Mesenchymal stem cell (in vitro differentiated cells and primary cell): ENCODE measurements at places on chromosomes 2 and 18.
A peak's percentile ranks its signal among the peaks of the same experiment; 100 is the strongest.

- DNase-seq = no peak
These were observed 484.4 kb downstream of the CMPK2 start for GRCh38 chr2:6381326-6381725.

- no peak for DNase-seq
These were observed 143.3 kb downstream of the ESCO1 start for GRCh38 chr18:21457179-21457535.

DNA sequence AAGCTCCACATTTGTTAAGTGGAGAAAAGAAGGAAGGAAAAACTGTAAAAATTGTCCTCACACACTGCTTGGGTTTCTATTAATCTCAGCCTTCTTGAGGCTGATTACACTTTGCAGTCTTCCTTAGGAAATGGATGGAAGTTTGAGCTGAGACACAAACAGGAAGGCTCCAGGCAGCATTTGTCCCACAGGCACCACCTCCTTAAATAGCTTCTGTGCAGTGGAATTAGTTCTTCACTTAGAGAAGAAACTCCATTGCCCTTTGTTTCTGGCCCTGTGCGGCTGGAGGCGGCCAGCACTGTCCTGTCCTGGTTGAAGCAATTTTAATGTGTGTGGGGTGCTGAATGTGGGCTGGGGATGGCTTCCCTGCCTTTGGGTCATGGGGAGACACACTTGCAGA, 44.3 kb downstream of the ARHGAP28 start:
- DNase-seq = no peak

DNA sequence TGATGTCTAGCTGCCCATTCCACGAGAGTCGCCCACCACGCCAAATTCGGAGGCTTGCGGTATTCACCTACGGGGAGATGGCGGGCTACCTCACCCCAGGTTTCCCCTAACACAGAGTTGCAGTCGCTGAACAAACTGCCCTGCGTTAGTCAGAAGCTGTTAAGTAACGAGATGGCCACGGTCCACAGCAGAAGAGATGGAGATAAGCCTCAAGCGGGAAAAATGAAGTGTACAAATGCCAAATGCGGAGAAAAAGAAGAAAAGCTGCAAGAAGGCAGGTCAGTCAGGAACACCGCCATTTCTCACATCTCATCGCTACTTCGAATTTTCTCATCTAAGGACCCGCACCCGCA, 425 bp downstream of the ASB3 start:
- peak; percentile 68 for DNase-seq

DNA sequence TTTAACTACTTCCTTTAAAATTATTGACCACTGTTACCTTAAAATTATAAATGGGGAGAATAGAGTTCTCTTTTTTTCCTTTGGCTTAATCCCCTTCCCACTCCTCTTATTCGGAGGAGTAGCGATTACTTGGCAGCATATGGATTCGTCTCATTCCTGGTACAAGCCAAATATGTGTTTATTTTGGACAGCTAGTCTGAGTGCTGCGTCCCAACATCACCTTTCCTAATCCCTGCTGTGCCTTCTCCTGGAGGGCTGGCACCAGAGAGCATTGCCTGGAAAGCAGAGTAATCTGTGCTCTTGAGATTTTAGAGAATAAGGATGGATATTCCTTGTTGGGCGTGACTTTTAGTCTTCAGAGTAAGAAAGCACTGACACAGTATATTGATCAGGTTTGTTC, 185.6 kb downstream of the AGAP1 start:
- no peak for DNase-seq

DNA sequence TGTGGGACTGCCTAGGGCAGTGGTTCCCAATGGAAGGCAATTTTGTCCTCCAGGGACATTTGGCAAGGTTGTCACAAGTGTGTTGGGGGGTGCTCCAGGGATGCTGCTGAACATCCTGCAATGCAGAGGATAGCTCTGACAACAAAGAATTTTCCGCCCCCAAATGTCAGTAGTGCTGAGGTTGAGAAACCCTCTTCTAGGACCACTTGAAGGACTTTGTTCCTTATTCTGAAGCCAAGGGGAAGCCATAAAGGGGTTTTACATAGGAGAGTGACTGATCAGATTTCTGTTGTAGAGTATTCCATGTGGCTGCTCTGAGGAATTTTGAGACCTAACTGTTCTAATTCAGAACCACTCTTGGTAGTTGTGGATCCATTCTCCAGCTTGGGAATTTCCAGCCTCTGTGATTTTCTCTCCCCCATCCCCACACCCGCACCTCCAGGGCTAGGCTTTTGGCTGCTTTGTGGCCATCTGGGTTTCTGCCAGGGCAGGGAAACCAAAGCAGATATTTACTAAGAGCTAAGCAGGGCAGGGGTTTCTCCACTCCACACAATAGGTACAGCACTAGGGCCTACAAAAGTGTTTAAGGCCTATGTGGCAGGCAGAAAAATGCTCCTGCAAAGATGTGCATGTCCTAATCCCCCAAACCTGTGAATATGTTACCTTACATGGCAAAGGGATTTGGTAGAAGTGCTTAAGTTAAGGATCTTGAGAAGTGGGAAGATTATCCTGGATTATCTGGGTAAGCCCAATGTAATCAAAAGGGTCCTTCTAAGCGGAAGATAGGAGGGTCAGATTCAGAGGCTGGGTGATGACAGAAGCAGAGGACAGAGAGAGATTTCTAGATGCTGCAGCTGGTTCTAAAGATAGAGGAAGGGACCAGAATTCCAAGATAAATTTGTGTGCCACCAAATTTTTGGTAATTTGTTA, 135.4 kb downstream of the TMEM17 start:
- DNase-seq = no peak

DNA sequence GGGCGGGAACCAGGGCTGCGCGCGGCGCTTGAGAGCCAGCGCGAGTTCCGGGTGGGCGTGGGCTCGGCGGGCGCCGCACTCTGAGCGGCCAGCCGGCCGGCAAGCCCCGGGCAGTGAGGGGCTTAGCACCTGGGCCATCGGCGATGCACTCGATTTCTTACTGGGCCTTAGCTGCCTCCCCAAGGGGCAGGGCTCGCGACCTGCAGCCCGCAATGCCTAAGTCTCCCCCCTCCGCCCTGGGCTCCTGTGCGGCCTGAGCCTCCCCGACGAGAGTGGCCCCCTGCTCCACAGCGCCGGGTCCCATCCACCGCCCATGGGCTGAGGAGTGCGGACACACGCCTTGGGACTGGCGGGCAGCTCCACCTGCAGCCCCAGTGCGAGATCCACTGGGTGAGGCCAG, 36.5 kb upstream of the MAP2 start:
- DNase-seq = no peak

DNA sequence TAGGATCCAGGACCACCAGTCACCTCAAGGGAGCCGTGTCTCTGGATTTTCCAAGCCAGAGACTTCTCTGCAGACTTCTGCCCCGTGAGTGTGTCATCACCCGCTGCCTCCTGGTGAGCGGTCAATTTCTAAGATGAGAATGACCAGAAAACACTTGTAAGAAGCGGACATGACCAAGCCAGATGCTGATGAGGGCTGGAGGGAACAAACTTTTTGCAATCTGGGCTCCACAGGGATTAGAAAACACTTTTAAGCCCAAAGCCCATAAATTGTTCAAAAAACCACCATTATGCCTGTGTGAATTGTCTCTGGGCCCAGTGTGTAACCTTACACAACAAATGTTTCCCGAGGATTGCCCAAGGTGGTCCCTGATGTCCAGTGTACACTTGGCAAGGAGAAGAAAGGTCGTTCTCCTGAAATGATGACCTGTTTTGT, 5.3 kb upstream of the NPPC start:
- DNase-seq = no peak

- DNase-seq = peak; percentile 60
These were observed 646 bp downstream of the ALS2 start for GRCh38 chr2:201779901-201780673.

GRCh38 chr2:148039783-148040182, 18.9 kb downstream of the MBD5 start:
- DNase-seq = no peak

- peak; percentile 39 for DNase-seq
These were observed 23.7 kb upstream of the SCYGR1 start for GRCh38 chr2:227411320-227411989.

- DNase-seq = no peak
These were observed 297.3 kb downstream of the CYP26B1 start for GRCh38 chr2:71850306-71850801.

- no peak for DNase-seq
These were observed 334.5 kb downstream of the ARHGAP15 start for GRCh38 chr2:143463719-143464118.

DNA sequence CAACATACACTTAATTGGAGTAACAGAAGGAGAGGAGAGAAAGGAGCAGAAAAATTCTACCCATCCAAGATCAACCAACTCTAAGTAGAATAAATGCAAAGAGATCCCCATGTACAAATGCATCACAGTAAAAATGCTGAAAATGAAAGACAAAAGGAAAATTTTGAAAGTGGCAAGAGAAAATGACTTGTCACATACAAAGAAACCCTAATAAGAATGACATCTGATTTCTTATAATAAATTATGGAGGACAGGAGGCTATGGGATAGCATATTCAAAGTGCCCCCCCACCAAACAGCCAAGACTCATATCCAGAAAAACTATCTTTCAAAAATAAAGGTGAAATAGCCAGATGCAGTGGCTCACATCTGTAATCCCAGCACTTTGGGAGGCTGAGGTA, 22.2 kb upstream of the INPP4A start:
- DNase-seq = no peak
